Neural crest cell (in vitro differentiated cells): ENCODE measurements at places on chromosomes 1 and 21. TPM values are rescaled to one million over a fixed set of nuclear protein-coding genes. Genes with fewer than 3 reads are reported as not detected.

Gene CYP2J2
- total RNA-seq, result 1.3 and 1.6 TPM in 2 replicates

Gene C1orf21
- total RNA-seq, result 29.8 and 32.5 TPM in 2 replicates

Gene RBM34
- total RNA-seq, result 95.0 and 102 TPM in 2 replicates

- no peak for DNase-seq
These were observed 9.8 kb downstream of the SDHC start for GRCh38 chr1:161324020-161324419.

DNA sequence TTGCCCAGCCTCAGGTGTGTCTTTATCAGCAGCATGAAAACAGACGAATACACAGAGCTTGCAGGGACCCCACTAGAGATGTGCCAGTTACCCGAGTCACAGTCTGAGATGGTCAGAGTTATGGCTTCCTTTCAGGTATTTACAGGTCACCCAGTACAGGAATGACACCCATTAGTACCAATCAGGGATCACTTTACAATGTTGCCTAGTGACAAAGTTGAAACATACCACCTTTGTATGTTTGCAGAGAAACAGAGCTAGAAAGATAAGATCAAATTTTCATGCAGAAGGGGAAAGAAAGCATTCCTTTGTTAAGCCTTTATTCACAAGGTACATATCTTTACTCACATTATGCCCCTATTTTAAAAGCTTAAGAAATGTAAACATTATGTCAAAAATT, 137.6 kb downstream of the RGS7 start:
- DNase-seq, result no peak

Gene ERICH3
- total RNA-seq, result 0.32 TPM in 1 of 2 replicates, not detected in the other
